ENCODE measurements at places on chromosomes 13 and 19. TPM values are rescaled to one million over a fixed set of nuclear protein-coding genes. Genes with fewer than 3 reads are reported as not detected.

The URAD gene
- not detected for total RNA-seq

The METTL21C gene
- total RNA-seq = not detected

The MAMSTR gene
- total RNA-seq = 0.16 TPM

The CEBPA gene
- total RNA-seq = under 0.01 TPM

The ZNF823 gene
- total RNA-seq = 13.2 TPM

The DACT3 gene
- 0.13 TPM for total RNA-seq

The HCN2 gene
- total RNA-seq = 0.32 TPM

The MKNK2 gene
- 114 TPM for total RNA-seq

The ETHE1 gene
- total RNA-seq = 79.2 TPM

The GFY gene
- not detected for total RNA-seq

The ENOX1 gene
- under 0.01 TPM for total RNA-seq

The BRSK1 gene
- 0.82 TPM for total RNA-seq
